ENCODE measurements at places on chromosomes 2 and 18. TPM values are rescaled to one million over a fixed set of nuclear protein-coding genes. Genes with fewer than 3 reads are reported as not detected.

GRCh38 chr2:67516362-67516761 is 119.2 kb downstream of the ETAA1 start:
- peak; percentile 35 for DNase-seq

DNA sequence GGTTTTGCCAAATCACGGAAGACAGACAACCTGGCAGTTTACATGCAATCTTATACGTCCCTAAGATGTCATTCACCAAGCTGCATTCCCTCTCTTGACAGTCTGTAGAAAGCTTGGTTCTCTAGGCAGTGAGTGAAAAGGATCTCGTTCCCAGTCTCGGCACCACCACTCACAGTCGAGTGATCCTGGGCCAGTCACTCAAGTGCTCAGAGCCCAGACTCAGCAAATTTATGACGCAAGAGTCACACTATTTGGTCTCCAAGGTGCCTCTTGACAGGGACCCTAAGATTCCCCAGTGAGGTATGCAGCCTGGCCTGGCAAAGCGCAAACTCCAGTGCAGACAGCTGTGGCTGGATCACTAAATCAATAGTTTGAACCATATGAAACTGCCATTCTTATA is 77.9 kb downstream of the EIPR1 start:
- DNase-seq: no peak

DNA sequence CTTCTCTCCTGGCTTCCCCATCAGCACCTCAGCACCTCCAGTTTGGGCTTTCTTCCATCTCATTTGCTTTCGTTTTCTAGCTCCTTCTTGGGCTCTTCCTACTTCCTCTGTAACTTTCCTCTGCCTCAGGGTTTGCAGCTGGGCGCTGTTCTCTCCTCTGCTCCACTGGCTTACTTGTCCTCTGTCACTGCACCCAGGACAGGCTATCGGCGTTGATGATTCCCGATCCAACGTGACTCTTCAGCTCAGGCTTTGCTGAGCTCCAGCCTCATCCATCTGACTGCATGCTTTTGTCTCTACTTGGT is 362.4 kb downstream of the CYRIA start:
- DNase-seq: no peak

DNA sequence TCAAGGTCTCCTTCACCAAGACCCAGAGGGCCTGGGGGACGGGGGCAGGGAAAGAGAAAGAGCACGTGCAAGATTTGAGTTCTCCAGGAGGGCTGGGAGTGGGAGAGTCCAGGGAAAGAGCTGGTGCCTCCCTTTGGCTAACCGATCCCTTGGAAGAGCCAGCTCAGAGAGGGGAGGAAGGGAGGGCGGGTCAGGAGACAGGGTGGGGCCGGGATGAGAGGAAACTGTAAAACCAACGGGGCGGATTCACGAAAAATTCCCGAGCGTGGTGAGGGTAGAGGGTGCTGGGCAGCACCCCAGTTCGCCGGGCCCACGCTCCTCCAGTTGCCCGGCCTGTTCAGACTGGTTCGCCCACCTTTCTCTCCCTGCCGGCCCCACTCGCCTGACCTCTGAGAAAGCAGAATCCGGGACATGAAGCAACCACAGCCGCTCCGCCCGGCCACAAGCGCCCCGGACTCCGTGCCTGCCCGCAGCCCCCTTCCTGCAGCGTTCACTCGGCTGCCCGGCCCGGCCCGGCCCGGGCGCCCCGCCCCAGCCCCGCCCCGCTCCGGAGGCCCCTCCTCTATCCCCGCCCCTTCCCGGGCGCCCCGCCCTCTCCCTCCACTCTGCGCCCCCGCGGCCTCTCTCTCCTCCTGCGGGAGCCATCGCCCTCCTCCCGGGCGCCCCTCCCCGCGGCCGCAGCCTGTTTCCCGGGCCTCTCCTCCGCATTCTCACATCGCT is 230.9 kb upstream of the SMAD2 start:
- peak; percentile 82 for DNase-seq

- no peak for DNase-seq
Measured at GRCh38 chr2:124692707-124693106, 667.6 kb downstream of the CNTNAP5 start.

DNA sequence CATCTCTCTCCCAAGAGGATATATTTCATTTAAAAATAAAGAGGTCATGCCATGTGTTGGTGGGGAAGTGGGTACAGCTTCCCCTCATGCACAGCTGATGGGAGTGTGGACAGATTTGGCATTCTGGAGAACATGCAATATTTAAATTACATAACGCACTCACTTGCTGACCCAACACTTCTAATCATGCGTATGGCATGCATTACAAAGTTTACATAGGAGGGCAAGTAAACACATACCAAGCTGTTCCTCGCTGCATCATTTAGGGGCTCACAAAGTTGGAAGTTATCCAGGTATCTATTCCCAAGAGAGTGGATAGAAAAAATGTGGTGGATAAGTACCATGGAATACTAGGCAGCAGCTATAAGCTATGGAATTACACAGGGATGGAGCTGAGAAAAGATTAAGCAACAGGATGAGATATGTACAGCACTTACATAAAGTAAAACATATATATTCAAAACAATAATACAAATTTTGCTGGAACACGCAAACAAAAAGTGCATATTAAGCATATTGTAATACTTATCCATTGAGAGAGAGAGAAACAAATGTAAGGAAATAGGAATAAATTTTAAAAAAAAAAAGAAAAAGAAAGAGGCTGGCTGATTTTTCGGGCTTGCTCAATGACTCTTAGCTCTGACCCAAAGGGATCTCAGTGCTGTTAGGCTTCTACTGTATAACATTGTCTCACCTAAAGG is 11.0 kb downstream of the CYP1B1 start:
- DNase-seq: no peak

DNA sequence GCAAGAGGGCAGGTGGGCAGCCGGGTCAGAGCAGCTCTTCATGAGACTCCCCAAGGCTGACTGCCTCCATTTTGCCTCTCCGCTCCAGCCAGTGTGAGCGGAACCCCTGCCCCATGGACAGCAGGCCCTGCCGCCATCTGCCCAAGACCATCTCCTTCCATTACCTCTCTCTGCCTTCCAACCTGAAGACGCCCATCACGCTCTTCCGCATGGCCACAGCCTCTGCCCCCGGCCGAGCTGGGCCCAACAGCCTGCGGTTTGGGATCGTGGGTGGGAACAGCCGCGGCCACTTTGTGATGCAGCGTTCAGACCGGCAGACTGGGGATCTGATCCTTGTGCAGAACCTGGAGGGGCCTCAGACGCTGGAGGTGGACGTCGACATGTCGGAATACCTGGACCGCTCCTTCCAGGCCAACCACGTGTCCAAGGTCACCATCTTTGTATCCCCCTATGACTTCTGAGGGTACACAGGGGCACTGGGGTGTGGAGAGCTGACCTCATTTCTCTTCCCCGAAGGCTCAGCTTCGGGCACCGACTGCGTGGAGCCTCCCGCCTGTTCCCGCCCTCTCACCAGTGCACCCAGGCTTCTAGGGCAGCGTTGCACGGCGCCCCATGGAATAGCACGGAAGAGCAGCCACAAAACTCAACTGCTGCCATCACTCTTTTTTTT is 49.0 kb downstream of the FBLN7 start:
- DNase-seq: no peak

GRCh38 chr2:8544786-8545694 is 136.8 kb upstream of the ID2 start:
- no peak for DNase-seq

GRCh38 chr2:60246583-60246982 is 306.9 kb downstream of the BCL11A start:
- DNase-seq: no peak

DNA sequence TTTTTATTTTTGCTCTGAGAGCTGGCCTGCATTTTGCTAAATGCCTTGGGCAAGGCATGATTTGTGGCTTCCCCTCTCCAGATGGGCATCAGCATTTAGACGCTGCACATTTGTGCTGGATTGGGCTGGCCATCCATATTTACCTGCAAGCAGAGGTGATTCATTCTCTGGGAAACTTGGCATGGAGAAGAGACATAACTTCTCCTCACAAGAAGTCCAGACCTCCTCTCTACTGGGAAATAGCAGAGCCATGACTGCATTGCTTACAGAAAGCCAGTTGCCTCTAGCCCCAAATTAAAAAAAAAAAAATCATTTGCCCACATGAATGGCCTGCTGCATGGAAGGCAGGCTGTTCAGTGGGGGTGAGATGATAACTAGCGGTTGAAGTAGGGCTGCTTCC is 120.1 kb downstream of the ACTR3 start:
- no peak for DNase-seq

DNA sequence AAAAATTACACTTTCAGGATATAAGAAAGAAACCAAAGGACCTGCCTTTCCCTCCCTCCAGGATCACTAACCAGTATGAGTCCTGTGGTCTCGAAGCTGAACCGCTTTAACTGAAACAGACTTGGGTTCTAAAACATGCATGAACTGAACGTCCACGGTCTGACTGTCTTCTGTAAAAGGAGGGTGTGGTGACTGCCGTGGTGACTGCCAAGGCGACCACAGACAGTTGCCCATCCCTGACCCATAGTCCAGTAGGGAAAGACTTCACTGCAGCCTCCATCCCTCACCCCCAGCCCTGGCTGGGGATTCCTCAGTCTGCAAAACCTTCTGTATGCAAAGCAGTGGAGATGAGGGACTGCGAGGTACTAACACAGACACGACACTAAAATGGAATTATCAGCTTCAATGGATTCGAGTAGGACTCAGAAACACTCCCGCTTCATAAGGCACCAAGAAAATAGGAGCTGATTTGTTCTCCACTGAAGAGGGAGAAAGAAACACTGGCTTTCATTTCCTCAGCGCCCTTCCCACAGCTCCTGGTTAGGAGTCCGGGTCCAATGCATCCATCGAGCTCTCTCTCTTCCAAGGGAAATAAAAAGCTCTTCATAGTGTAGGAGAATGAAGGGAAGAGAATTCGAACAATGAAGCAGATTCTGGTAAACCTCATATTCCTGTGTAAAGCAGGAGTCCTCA is 197.2 kb downstream of the HDAC4 start:
- no peak for DNase-seq

GRCh38 chr2:121599963-121600651 is 49.2 kb downstream of the CLASP1 start:
- no peak for DNase-seq

GRCh38 chr2:30026091-30027055 is 105.0 kb upstream of the ALK start:
- peak; percentile 43 for DNase-seq

- DNase-seq: no peak
Measured at GRCh38 chr2:7905756-7906155, 776.1 kb upstream of the ID2 start.

- no peak for DNase-seq
Measured at GRCh38 chr2:67510745-67511144, 113.6 kb downstream of the ETAA1 start.

- DNase-seq: no peak
Measured at GRCh38 chr2:14896330-14897030, 264.0 kb downstream of the LRATD1 start.

The REG3G gene
- not detected for polyA plus RNA-seq

The TNS1 gene
- polyA plus RNA-seq: 64.9 TPM

The KIF5C gene
- 5.5 TPM for polyA plus RNA-seq

The LRRTM4 gene
- polyA plus RNA-seq: 1.4 TPM

The MREG gene
- polyA plus RNA-seq: 25.4 TPM

The CNDP1 gene
- 1.6 TPM for polyA plus RNA-seq

The DSG3 gene
- not detected for polyA plus RNA-seq

The TMEM182 gene
- polyA plus RNA-seq: 8.2 TPM

The ASB18 gene
- 0.15 TPM for polyA plus RNA-seq

The GAREM2 gene
- 6.7 TPM for polyA plus RNA-seq

The SERPINB12 gene
- polyA plus RNA-seq: not detected

The CNGA3 gene
- not detected for polyA plus RNA-seq

Data from left kidney (tissue), 8 donors.